ENCODE measurements at places on chromosomes 2 and 18.

- DNase-seq, result no peak
Observed at GRCh38 chr2:12170121-12170520, 423.7 kb downstream of the LPIN1 start.

- no peak for DNase-seq
Observed at GRCh38 chr2:237456200-237456843, 30.7 kb upstream of the MLPH start.

GRCh38 chr18:72360634-72361033 lies 183.5 kb downstream of the CBLN2 start:
- no peak for DNase-seq

GRCh38 chr2:181312515-181312927 lies 144.7 kb upstream of the ITGA4 start:
- DNase-seq, result no peak

GRCh38 chr2:222613715-222614331 lies 42.1 kb downstream of the FARSB start:
- no peak for DNase-seq

GRCh38 chr2:10592652-10593051 lies 97.1 kb downstream of the NOL10 start:
- no peak for DNase-seq

DNA sequence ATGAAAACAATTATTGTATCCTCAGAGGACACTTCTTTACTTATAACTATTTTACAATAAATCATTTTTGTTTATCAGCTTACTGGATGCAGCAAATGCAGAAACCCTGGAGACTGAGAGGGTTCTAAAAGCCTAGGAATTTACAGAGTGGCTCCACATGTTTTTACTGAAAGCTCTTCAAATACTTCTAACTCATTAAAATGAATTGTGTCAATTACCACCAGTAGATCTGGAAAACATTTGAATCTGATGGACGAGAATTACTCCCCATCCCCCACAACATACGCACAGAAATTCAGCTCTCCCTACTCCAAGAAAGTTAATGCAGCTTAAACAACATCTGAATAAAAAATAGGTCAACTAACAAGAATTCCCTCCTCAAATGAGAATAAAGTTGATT lies 319.8 kb upstream of the FIGN start:
- no peak for DNase-seq

- DNase-seq, result no peak
Observed at GRCh38 chr18:13382954-13383827, 164.6 kb downstream of the LDLRAD4 start.

- DNase-seq, result no peak
Observed at GRCh38 chr2:56688661-56689060, 504.9 kb downstream of the CCDC85A start.

GRCh38 chr2:112201696-112202430 lies 53.0 kb downstream of the ZC3H8 start:
- no peak for DNase-seq

- DNase-seq, result no peak
Observed at GRCh38 chr2:101560780-101561315, 85.9 kb upstream of the RFX8 start.

DNA sequence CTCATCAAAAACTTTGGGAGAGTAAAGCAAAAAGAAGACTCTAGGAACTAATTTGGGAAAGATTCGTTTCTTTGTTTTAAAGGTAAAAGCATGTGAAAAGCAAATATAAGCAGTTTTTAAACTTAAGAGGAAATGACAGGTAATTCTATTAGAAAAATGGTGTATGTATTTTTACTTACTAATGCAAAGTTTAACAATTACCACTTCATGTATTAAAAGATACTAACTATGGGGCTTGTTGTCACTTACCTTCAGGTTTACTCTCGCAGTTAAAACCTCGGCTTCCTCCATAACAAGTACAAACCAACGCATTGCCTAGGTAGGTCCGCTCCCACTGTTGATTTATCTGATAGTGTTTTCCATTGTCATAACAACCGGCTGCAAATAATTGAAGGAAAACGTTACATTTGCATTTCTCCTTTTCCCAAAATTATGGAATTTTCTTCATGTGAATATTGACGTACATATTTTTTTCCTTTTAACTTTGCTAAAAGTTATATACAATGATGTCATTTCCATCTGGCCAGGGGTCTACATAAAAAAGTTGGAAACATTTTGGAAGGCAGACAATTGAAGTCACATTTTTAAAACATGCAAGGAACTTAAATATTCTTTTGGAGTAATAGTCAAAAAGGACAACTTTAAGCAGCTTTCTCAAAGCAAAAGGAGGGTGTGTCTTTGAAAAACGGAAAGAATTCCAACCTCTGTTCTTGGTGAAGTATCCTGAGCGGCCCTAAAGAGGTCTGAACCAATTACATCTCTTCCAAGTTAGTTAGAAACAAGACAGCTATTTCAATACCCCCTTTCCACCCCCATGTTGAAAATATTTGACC lies 1.2 kb downstream of the FN1 start:
- DNase-seq, result no peak

Measured in stimulated activated CD4-positive, alpha-beta T cell treated with anti-CD3 and anti-CD28 coated beads, TNF-alpha, amount 100 ng/mL, for 4 hours (primary cell).